Right lobe of liver (tissue), 6 donors: ENCODE measurements at places on chromosomes 1 and 21.

GRCh38 chr1:22488319-22488718, 36.7 kb downstream of the ZBTB40 start:
- DNase-seq: no peak

GRCh38 chr21:45516071-45516670, 26.1 kb downstream of the SLC19A1 start:
- DNase-seq: peak; percentile 58

DNA sequence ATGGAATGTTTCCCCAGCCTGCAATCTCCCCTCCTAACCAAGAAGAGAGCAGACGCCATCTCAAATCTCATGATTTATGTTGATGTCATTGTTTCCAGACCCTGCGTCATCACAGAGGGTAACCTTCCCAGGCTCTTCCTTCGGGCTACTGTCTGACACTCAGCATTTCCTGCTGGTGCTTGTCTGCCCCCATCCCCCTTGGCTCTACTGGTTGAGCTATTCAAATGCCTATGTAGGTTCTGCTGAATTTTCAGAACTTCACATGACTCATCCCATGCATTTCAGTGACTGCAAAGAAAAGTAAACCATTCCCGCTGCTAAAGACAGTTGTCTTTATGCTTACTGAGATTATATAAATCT, 24.8 kb upstream of the ITPKB start:
- DNase-seq: no peak

DNA sequence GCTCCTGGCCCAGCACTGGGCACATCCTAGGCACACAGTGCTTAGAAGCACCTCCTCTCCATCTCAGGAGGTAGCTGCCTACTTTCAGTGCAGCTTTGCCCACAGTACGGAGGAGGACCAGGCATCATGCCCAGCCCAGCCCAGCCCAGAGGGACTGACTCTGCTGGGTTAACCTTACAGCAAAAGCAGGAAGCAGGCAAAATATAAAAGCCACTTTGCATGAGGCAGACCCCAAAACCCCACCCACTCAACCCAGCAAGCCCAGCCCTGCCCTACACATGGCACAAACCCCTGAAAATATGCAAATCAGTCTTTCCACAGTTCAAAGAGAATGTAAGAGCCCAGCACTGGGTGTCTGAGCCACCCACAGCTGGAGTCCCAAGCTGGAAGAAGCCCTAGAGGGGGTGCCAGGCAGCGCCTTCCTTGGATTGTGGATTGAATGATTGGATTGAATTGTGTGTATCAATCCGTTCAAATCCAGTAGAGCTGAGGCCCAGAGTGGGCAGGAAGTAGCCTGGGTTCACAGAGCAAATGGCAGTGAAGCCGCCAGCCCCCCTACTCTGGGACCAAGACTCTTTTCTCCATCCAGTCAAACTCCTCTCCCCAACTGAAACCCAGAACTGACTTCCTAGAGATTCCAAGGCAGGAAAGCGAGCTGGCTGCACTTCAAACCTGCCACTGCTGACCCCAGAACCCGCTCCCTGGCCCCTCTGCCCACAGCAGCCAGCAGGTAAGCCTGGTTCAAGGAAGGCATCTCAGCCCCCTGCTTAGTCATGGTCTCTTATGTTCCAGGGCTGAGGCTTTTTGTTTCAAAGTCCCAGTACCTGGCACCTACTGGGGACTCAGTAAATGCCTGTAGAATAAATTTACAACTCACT, 117.7 kb downstream of the LACTBL1 start:
- DNase-seq: no peak

- DNase-seq: no peak
These were observed 48.9 kb downstream of the AHDC1 start for GRCh38 chr1:27554759-27555699.

DNA sequence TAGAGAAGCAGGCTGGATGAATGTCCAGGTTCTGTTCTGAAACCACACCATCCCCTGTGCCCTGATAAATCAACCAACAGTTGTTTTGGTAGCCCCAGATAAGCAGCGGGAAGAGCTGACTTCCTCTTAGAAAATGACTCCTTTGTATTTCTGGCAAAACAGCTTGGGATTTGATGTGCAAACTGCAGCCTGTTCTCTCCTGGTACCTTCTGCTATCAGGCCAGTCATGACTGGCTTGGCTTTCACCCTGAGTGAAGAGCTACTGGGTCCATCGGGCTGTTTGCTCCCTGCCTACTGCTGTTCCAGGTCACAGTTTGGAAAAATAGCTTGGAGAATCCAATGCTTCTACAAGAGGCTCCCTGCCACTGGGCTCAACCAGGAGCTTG, 116.8 kb downstream of the DTL start:
- DNase-seq: no peak

- no peak for DNase-seq
These were observed 493.4 kb downstream of the AJAP1 start for GRCh38 chr1:5147806-5148205.

DNA sequence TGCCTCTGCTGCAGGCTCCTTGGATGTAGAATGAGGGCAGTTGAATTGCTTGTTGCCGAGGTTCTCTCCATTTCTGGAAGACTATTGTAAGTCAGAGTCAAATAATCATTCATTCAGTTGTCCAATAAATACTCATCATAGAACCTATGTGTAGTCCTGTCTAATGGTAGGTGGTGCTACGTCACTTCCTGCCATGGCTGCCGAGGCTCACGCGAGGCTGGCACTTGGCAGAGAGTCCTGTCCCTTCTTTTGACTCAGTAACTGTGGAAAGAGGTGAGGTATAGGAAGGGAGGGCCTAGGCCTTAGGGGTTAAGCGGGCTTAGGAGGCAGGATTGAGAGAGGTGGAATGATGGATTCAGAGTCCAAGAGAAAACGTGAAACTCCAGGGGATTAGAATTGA, 9.7 kb downstream of the ADARB1 start:
- DNase-seq: no peak

- no peak for DNase-seq
These were observed 2.3 kb upstream of the GPR161 start for GRCh38 chr1:168139070-168139469.

GRCh38 chr1:14113841-14114567, 414.0 kb downstream of the PRDM2 start:
- no peak for DNase-seq

GRCh38 chr21:24372506-24372905, 1234.8 kb downstream of the MRPL39 start:
- no peak for DNase-seq

- peak; percentile 98 for DNase-seq
These were observed 13.1 kb downstream of the IL6R start for GRCh38 chr1:154418062-154418921.

DNA sequence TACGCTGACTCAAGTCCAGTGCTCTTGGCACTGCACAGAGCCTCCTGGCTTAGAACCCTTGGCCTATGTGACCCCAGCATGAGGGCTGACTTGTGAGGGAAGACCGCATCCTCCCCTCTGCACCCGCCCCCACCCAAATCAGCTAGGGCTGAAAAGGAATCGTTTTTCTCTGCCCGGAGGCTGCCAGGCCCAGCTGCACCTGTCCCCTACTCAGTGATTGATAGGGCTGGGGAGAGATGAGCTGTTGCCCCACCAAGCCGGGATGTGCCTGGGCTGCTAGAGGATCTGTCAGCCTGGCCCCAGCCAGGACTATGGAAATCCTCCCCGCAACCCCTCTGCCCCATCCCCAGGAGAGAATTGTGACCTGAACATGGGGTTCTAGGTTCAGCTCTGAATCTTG, 20.6 kb downstream of the MYOG start:
- DNase-seq: no peak

DNA sequence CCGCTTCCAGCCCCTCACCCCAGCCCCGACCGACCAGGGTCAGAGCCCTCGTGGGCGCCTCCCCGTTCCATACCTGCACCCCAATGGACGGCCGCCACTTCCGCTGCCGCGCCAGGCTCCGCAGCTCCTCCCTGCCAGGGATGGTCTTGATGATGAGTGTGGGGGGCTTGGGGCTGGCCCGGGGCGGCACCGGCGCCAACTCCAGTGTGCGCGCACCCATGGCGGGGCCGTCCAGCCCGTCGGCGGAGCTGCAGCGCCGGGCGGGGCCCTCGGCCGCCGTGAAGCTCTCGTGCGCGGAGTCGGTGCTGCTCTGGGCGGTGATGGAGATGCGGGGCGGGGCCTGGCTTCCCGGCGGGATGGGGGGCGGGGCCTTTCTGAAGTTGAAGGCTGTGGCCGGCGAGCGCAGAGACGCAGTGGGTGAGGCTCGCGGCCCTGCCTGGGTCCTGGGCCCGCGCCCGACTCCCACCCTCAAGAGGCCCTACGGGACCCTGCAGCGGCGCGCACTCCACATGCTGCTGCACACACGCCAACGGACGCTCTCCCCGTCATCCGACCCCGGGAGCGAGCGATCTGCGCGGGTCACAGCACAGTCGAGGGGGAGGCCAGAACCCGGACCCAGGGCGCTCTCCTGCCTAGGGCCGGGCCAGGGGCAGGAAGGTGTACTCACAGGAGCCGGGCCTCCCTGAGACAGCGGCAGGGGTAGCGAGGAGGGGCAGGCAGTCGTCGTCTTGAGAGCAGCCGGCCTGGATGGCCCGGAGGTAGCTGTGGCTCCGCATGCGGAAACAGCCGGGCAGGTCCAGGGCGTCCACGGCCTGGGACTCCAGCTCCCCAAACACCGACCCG, 26.1 kb upstream of the SMIM12 start:
- DNase-seq: no peak

DNA sequence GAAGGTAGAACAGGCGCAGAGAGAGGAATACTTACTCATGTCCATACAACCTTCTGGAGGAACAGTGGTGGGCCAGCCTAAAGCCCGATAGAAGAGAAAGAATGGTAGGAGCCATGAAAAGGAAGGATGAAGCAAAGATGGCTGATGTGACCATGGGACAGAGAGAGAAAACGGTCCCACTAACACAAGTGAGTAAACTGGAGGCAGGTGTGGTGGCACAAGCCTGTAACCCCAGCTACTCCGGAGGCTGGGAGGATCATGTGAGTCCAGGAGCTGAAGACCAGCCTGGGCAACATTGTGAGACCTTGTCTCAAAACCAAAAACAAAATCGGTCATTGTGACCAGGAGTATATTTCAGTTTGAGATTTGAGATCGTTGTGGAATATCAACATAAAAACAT, 49.4 kb downstream of the C1orf198 start:
- no peak for DNase-seq

DNA sequence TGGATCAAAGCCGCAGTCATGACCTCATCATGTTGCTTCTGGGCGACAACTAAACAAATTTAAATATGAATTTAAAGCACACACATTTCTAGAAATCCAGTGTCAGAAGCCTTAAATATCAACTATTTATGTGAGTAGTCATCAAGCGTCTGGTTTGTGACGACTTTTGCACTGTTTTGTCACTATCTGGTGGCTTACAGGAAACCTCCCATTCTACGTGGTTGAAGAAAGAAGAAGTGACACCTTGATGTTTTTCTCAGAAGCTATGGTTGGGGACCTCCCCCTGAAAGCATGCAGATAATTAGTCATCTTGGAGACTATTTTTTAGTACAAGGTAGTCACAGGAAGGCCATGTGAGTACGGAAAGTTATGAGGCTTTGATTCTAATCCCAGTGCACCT, 58.5 kb downstream of the TENT5C start:
- no peak for DNase-seq

- no peak for DNase-seq
These were observed 112.3 kb downstream of the DDX20 start for GRCh38 chr1:111867868-111868440.

DNA sequence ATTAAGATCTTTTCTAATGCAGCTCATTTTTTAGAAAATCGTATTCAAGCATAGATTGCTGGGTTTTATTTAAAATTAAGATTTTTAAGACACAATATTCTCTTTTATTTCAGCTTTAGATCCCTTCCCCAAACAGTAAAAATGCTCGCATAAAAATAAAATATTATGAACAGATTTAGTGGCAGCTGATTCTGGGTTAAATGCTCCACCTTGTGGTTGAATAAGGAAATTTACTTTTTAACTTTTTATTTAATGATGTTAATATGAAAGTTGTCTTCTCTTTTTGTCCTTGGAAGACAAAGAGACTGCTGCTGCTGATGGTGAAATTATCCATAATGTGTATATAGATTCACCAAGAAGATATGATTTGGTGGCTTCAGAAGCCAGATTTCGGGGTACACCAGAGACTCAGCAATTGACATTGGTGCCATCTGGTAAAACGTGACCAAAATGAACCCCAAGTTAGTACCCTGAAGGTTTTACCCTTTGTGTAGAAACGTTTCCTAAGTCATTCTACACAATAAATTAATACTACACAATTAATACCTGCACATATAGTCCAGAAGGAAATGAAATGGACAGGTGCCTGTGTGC, 128.0 kb downstream of the ADAMTS1 start:
- DNase-seq: no peak

DNA sequence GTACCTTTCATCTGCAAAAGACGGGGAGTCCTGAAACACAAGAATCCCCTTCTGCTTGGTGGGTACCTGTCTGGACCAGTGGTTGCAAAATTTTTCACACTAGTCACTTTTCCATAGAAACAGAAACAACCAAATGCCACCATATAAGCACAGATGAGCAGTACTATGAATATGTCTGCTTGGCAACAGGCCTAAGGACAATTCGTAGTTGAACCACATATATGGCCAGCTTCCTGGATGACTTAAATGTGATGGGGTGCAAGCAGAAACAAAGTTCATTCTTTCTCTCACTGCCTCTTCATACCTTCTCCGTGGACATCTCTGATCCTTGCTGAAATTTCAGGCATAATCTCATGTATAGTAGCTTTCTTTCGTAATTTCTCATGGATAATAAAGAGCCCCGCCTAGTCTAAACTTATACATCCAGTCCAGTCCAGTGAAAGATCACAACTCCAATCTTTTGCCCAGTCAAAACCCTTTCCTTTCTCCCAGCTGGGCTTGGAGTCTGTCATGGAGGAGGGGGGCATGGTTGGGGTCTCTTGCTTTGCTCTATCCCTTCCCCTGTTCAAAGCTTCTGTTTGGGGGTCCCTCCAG, 7.0 kb downstream of the FCAMR start:
- DNase-seq: no peak

- DNase-seq: no peak
These were observed 132.7 kb downstream of the RUNX1 start for GRCh38 chr21:34916446-34916845.

- DNase-seq: no peak
These were observed 10.2 kb upstream of the CYP4X1 start for GRCh38 chr1:47013293-47013692.
